Esophagus muscularis mucosa (tissue), 4 donors: ENCODE measurements at places on chromosomes 1 and 21. TPM values are rescaled to one million over a fixed set of nuclear protein-coding genes. Genes with fewer than 3 reads are reported as not detected.

GRCh38 chr1:42259739-42260064 is 75.3 kb downstream of the FOXJ3 start:
- peaks cover 42% of the 10 kb centered on the region for H3K4me1 ChIP-seq
- DNase-seq: no peak
- H3K36me3 ChIP-seq: peaks cover 8% of the 10 kb centered on the region
- H3K4me3 ChIP-seq: no peak overlapping the region

DNA sequence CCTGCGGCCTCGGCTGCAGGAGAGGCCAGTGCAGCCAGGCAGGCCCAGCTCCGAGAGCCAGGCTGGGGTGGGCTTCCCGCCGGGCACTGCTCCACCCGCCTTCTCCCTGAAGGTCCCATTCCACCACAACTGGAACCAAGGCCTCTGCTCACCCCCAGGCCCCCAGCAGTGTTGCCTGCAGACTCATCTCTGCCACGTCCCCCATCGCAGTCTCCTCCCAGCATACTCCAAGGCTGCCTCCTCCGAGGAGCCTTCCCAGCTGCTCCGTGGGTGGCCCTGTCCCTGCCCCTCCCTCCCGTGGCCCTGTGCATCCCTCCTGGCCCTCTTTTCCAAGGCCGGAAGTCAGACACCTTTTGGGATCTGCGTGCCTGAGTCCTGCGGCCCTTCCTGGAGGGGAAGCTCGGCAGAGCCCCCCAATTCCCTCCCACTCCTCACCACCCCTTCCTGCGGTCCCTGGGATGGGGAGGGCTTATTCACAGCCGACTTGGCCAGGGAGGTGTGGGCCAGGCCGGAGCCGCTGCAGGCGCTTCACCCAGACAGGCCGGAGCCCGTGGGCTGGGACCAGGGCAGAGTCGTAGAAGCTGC is 47.6 kb downstream of the SLX9 start:
- no peak overlapping the region for H3K4me3 ChIP-seq
- no peak for DNase-seq
- no peaks in the 10 kb centered on the region for H3K36me3 ChIP-seq

AUNIP gene
- total RNA-seq: not detected

- H3K27ac ChIP-seq: peak overlapping the region; percentile 4
- H3K4me1 ChIP-seq: peaks cover 13% of the 10 kb centered on the region
- no peaks in the 10 kb centered on the region for H3K27me3 ChIP-seq
- no peaks in the 10 kb centered on the region for H3K36me3 ChIP-seq
Measured at GRCh38 chr1:245481261-245481660, 326.5 kb downstream of the KIF26B start.

DNA sequence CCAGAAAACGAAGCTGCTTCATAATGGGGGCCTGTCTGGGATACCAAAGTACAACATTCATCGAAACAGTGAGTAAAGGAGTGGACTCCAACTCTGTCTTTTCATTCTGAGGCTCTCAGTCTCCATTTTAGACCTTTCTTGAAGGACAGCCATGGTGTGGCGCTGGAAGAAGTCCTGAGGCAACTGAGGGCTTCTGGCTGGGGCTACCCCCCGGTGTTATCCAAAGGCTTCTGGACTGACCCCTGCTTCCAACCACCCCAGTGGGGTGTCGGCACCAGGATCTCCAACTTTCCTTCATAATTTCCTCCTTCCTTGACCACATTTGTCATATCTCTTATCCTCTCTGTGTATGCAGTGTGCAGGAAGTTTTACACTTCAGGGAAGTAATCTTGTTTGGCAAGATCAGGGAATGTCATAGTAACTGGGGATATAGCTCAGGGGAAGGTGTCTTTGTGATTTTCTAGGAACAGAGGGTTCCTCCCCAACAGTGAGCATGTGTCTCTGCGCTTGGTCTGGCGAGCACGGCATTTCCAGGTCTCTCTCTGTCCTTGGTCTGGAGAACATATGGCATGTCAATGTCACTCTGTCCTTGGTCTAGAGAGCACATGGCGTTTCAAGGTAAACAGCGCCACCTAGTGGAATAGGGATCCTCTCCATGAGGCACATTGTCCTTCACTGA is 19.4 kb upstream of the BSDC1 start:
- no peaks in the 10 kb centered on the region for H3K36me3 ChIP-seq
- no peak overlapping the region for H3K4me3 ChIP-seq
- no peak overlapping the region for H3K27ac ChIP-seq
- DNase-seq: no peak
- H3K27me3 ChIP-seq: no peaks in the 10 kb centered on the region
- H3K4me1 ChIP-seq: peaks cover 5% of the 10 kb centered on the region

DNA sequence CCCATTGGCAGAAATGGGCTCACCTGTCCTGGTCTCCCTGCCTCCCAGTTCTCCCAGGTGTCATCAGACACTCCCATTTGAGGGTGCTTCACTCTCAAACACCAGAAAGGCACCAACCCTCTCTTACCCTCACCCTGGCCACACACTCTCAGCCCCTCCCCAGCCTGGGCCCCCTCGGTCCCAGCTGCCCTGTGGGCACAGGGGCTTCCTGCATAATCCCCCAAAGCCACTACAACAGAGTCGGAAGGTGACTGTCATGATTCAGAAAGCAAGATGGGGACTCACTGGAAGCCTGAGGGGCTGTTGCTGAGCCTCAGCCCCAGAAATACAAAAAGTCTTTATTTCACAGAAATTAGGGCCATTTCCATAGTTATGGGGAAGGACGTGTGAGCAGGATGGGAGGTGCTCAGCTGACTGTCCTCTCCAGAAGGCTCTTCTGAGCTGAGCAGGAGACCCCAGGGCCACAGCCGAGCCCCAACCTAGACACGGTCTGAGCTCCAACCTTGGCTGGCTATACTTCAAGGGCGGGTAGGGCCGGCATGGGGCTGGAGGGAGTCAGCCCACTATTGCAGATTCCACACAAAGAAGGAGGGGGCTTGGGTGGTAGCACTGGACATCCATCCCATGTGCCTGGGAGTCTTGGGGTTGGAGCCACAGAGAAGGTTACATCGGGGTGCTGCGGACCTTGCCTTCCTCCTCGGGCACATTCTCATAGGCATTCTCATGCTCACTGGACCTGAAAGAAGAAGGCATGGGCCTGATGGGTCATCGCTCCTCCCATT is 6.3 kb downstream of the PDZK1IP1 start:
- no peak overlapping the region for H3K27ac ChIP-seq
- H3K4me1 ChIP-seq: peaks cover 17% of the 10 kb centered on the region
- peaks cover 39% of the 10 kb centered on the region for H3K27me3 ChIP-seq
- DNase-seq: peak; percentile 82

TEDDM1 gene
- total RNA-seq: not detected

SYDE2 gene
- 94.7 TPM for total RNA-seq

UBASH3A gene
- total RNA-seq: 0.17 TPM

RPE65 gene
- total RNA-seq: not detected

MNDA gene
- total RNA-seq: 2.1 TPM

B3GALT5 gene
- 1.2 TPM for total RNA-seq

GRCh38 chr1:50328552-50328951 is 94.7 kb downstream of the DMRTA2 start:
- H3K4me1 ChIP-seq: peaks cover 9% of the 10 kb centered on the region
- peaks cover 3% of the 10 kb centered on the region for H3K27me3 ChIP-seq
- no peak for DNase-seq
- H3K36me3 ChIP-seq: no peaks in the 10 kb centered on the region
- H3K27ac ChIP-seq: no peak overlapping the region

- H3K4me3 ChIP-seq: no peak overlapping the region
- H3K27me3 ChIP-seq: no peaks in the 10 kb centered on the region
- H3K36me3 ChIP-seq: no peaks in the 10 kb centered on the region
- no peak overlapping the region for H3K27ac ChIP-seq
- DNase-seq: no peak
- peaks cover 6% of the 10 kb centered on the region for H3K4me1 ChIP-seq
Measured at GRCh38 chr1:159089184-159089791, 12.7 kb upstream of the AIM2 start.

EDARADD gene
- total RNA-seq: 0.66 TPM

DNA sequence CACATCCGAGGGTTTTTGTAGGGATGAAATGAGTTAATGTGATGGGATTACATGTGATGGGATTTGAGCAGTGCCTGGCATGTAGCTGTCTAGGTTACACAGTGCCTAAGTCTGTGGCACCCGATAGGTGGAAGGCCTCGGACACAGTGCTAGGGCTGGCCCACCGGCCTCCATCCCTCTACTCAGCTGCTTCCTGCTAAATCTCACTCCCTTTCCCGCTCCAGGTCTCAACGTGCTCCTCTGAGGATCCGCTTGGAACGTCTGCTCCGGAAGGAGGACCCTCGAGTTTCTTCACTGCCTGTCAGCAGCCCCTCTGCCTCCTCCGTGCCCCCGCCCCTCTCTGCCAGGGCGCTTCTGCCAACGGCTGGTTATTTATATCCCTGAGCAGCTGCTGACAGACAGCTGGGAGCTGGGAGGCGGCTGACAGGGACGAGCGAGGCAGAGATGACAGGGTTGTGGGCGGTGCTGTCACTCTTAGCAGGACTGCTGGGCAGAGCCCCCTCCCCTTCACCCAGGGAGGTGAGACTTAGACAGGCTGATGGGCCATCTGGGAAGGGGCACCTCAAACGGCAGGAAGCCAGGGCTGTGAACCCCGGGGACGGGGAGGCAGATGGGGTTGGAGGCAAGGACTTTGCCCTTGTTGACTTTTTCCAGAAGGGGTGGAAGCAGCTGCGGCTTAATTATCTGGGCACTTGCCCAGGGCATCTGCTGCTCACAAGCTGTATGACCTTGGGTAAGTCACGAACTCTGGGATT is 26.6 kb upstream of the LRRN2 start:
- H3K36me3 ChIP-seq: no peaks in the 10 kb centered on the region
- no peak for DNase-seq
- no peak overlapping the region for H3K27ac ChIP-seq
- H3K27me3 ChIP-seq: no peaks in the 10 kb centered on the region
- H3K4me3 ChIP-seq: no peak overlapping the region

- H3K4me1 ChIP-seq: no peaks in the 10 kb centered on the region
- H3K27ac ChIP-seq: no peak overlapping the region
- DNase-seq: no peak
- no peaks in the 10 kb centered on the region for H3K27me3 ChIP-seq
Measured at GRCh38 chr1:7007902-7008301, 222.6 kb downstream of the CAMTA1 start.

DNA sequence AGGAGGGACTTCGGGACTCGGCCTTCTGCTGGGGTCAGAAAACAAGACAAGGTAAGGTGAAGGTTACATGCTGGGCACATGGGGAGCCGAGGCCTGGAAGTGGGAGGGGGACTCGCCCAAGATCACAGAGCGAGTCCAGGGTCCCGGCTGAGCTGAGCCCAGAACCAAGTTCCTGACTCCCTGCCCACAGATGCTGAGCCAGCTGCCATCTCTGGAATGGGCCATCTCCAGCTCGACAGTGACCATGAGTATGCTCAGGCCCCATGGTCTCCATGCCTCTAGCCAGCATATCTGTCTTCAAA is 26.7 kb upstream of the EDN2 start:
- H3K27ac ChIP-seq: no peak overlapping the region
- H3K4me1 ChIP-seq: peaks cover 8% of the 10 kb centered on the region
- no peaks in the 10 kb centered on the region for H3K36me3 ChIP-seq
- H3K27me3 ChIP-seq: no peaks in the 10 kb centered on the region
- no peak for DNase-seq
- no peak overlapping the region for H3K4me3 ChIP-seq

GRCh38 chr1:40338745-40339419 is 21.8 kb upstream of the COL9A2 start:
- peak; percentile 94 for DNase-seq
- no peak overlapping the region for H3K4me3 ChIP-seq
- no peak overlapping the region for H3K27ac ChIP-seq
- no peaks in the 10 kb centered on the region for H3K27me3 ChIP-seq
- no peaks in the 10 kb centered on the region for H3K4me1 ChIP-seq

- peak overlapping the region; percentile 65 for H3K4me3 ChIP-seq
- no peak for DNase-seq
- peaks cover 24% of the 10 kb centered on the region for H3K4me1 ChIP-seq
Measured at GRCh38 chr21:44933199-44933917, 6.5 kb upstream of the SLX9 start.

DNA sequence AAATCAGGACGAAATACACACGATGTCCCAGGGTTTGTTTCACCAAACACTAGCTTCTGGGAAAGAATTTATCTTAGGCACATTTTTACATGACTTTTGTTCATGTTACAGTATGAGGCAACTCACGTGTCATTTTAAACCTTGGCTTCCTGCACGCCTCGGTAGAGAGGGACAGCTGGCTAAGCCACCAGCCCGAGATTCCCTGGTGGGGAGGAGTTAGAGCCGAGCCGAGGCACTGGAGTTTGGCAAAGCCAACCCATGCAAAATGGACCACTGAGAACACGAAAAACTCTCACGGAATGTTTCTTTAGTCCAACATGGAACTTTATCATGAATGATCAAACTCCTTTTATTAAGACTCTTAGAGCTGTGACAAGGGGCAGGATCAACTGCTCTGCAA is 240.0 kb downstream of the DYRK1A start:
- no peak overlapping the region for H3K27ac ChIP-seq
- DNase-seq: no peak
- H3K27me3 ChIP-seq: no peaks in the 10 kb centered on the region
- H3K4me3 ChIP-seq: no peak overlapping the region
- H3K36me3 ChIP-seq: no peaks in the 10 kb centered on the region

- DNase-seq: no peak
- peaks cover 35% of the 10 kb centered on the region for H3K36me3 ChIP-seq
- no peaks in the 10 kb centered on the region for H3K4me1 ChIP-seq
- H3K27me3 ChIP-seq: no peaks in the 10 kb centered on the region
- no peak overlapping the region for H3K4me3 ChIP-seq
- H3K27ac ChIP-seq: no peak overlapping the region
Measured at GRCh38 chr1:219990782-219991510, 55.4 kb downstream of the EPRS1 start.

DNA sequence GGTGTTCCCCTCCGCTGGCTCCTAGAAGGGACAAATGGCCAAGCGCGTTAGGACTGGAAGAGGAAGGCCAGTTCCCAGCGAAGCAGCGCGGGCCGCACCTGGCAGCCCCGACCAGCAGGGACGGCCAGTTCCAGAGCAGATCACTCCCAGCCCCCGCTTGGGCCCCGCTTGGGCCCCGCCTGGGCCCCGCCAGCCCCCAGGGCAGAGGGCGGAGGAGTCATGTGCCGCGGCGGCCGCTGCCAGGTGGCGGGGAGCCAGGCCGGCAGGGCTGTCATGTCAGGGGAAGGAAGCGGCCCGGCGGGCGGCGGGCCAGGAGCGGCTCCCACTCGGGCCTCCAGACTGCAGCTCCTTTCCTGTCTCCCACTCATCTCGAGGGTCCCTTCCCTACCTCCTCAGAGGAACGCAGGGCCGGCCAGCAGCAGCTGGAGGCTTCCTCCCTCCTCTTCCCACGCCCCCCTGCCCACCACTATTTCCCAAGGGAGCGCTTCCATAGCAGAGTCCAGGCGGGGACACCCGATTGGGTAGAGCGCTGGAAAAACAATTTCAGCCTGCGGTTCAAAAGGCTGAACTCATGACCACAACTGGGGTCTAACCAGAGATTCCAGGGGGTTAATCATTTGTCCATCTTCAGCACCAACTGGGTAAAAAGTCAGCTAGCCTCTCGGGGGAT is 16.5 kb downstream of the ZNF697 start:
- H3K4me3 ChIP-seq: peak overlapping the region; percentile 50
- peak overlapping the region; percentile 71 for H3K27ac ChIP-seq
- H3K4me1 ChIP-seq: peaks cover 64% of the 10 kb centered on the region
- no peaks in the 10 kb centered on the region for H3K27me3 ChIP-seq
